ENCODE measurements at places on chromosomes 11 and 22.
A peak's percentile ranks its signal among the peaks of the same experiment; 100 is the strongest.

GRCh38 chr22:22825213-22825593, 62.4 kb upstream of the IGLL5 start:
- DNase-seq, result peak; percentile 50

DNA sequence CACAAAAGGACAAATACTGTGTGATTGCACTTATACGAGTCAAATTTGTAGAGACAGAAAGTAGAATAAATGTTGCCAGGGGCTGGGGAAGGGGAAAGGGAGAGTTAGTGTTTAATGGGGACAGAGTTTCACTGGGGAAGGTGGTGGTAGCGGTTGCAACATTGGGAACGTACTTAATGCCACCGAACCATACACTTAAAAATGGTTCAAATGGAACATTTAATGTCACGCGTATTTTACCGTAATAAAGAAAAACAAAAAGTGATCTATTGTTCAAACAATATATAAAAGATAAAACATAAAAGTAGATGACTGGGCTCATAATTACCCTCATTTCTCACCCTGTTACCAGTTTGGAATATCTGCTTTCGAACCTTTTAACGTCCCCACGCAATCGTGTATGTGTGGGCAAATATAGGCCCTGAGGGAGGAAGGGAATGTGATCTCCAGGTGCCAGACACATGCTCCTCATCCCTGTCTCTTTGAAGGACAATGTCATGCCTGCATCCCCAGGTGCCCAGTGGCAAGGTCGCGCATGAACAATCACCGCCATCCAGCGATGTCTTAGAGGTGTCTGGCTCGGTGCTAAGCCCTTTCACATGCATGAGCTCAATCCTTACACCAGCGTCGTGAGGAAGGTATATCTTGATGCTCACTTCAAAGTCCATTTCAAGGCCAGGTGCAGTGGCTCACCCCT, 35.3 kb downstream of the LIF start:
- no peak for DNase-seq

DNA sequence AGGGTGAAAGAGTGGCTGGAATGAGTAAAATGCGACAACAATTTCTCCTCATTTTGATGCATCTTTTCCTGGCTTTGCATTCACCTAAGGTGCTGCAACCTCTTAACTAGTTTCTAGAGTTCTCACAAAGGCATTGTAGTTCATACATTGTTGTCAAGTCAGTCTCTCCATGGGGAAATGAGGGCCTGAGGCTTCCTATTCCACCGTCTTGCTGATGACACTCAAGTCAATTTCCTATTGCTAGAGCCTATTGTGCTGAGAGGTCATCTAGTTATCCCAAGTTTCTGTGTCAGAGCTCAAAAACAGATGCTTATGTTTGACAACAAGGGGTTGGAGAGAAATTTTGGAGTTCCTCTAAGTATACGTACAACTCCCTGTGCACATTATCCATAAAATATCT, 11.6 kb upstream of the MS4A6A start:
- peak; percentile 36 for DNase-seq

GRCh38 chr11:42410251-42410955, 901.4 kb upstream of the API5 start:
- DNase-seq, result peak; percentile 30

GRCh38 chr11:30876663-30877396, 290.7 kb upstream of the MPPED2 start:
- DNase-seq, result no peak

DNA sequence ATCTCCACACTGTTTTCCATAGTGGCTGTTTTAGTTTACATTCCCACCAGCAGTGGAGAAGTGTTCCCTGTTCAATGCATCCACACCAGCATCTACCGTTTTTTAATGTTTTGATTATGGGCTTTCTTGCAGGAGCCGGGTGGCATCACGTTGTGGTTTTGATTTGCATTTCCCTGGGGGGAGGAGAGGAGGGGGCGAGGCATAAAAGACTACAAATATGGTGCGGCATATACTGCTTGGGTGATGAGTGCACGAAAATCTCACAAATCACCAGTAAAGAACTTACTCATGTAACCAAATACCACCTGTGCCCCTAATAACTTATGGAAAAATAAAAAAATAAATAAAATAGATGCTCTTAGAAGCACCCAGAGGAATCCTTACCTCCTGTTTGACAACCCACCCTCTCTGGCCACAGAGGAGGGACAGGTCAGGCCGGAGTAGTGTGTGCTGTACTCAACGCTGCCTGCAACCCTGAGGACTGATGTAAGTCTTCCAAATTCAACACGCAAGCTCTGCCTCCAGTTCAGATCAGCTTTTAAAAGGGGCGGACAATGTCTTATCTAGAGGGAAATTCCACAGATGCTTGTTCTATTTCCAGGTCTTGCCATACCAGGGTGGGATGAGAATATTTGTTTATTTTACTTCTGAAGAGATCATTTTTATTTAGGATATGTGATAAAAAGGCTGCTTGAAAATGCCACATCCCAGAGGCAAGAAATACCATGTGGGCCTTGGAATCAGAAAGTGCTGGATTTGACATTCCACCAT, 329.6 kb upstream of the B3GAT1 start:
- DNase-seq, result no peak

- DNase-seq, result no peak
These were observed 16.7 kb upstream of the PARVG start for GRCh38 chr22:44164031-44164430.

GRCh38 chr11:87031433-87032170, 6.1 kb upstream of the TMEM135 start:
- no peak for DNase-seq

DNA sequence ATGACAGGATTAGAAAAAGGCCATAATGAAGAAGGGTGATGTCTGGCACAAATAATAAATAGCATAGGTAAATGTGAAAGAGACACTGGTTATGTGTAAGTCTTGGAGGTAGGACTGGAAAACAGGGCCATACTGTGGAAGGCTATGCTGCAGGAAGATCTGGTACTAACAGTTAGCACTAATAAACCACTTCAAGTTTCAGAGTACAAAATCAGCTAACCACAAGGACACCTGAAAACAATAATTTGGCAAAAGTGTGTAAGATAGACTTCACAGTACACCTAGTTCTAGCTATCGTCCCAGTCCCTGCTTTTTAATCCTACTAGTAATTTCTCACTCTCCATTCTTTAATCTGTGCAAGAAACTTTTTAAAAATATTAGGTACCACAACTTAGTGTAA, 44.3 kb downstream of the CWF19L2 start:
- DNase-seq, result no peak

DNA sequence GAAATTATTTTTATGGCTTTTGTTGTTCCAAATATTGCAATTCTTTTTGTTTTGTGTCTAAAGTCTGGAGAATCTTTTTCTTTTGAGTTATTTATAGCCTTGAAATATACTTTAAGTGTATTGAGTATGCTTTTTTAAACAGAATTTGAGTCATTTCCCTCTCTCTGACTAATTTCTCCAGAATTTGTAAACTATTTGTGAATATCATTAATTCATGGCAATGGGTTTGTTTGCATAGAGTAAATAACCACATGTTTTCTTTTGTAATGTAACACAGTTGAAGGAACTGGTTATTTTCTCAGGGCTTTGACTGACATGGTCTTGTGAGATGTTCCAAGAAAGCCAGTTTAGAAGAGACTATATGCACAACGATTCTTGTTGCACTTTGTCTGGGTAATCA, 30.9 kb upstream of the MPEG1 start:
- no peak for DNase-seq

DNA sequence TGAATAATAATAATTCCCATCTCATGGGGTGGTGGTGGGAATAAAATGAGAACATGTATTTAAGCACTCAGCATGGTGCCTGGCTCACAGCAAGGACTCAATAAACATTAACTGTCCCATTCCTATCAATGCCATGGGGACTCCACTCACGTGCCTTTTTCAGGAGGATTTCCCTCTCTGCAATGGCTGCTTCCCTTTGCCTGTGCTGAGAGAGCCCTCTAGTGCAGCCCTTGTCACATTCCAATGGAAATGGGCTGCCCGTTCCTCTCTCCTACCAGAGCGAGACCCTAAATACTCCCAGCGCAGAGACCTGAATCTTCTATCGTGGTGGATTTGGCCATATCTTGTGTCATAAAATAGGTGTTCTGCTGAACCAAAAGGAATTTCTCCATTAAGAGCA, 621.5 kb upstream of the B3GAT1 start:
- DNase-seq, result peak; percentile 15

DNA sequence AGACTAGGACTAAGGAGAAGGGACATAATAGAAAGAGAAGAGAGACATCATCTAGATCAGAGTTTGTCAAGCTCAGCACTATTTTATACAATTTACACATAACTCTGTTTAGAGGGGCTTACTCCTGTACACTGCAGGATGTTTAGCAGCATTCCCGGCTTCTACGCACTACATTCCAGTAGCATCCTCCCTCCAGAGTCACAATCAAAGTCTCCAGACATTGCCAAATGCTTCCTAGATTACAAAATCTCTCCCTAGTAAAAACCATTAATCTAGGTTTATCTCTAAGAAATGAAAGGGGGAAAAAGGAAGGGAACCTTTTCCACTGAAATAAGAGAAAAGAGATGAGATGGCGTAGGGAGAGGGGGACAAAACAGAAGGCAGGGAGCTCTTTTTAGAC, 4.0 kb downstream of the USP28 start:
- DNase-seq, result no peak

DNA sequence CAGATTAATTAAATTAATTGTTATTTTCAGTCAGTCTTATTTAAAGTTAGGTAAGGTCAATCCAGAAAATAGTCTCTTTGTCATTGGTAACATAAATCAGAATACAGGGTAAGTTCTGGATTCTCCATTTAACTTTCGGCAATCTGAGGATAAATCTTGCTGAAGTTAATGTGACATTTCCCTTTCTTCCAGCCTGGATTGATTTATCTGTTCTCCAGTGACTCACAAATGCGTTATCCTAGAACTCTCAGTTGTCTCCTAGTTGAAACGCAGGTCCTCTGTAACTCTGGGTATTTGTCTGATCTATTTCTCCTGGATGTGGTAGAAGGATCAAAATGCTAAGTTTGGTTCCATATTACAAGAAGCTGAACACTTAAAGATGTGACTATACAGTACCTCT, 21.0 kb downstream of the OR51E1 start:
- no peak for DNase-seq

- no peak for DNase-seq
These were observed 9.1 kb downstream of the UCP3 start for GRCh38 chr11:73999581-74000306.

DNA sequence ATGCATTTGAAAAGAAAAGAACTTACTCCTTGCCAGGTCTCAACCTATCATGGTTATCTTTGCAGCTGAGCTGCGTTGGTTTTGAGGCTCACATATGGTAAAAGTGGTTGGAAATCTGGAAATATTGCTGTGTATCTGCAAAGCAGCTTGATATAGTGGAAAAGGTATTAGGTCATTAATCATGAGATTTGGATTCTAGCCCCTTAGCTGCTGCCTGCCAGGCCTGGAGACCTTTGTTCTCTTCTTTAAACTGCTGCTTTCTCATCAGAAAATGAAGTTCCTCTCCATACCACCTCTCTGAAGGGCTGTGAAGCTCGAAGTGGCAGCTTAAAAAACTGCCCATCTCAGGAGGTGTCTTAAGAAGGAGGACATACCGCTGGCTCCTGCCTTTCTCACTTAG, 5.7 kb downstream of the PPARA start:
- DNase-seq, result no peak

DNA sequence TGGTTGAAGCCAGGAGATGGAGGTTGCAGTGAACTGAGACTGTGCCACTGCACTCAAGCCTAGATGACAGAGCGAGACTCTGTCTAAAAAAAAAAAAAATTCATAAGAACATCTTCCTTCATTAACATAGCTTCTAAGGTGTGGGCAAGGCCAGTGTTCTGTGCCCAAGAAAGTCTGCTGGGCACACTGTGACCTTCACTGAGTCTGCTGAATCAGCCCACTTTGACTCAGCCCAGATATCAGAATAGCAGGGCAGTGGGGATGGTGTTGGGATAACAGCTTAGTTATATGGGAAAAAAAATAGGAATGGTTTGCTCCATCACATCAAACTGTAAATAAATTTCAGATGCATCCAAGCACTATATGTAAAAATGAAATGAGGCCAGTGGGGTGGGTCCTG, 32.4 kb upstream of the XBP1 start:
- no peak for DNase-seq

- no peak for DNase-seq
These were observed at the start of gene FOLR1 for GRCh38 chr11:72191961-72192381. Gene FOLR1, plus strand, starts transcription at chr11:72192140. Its CDS starts 34 bp downstream, at chr11:72192174.

DNA sequence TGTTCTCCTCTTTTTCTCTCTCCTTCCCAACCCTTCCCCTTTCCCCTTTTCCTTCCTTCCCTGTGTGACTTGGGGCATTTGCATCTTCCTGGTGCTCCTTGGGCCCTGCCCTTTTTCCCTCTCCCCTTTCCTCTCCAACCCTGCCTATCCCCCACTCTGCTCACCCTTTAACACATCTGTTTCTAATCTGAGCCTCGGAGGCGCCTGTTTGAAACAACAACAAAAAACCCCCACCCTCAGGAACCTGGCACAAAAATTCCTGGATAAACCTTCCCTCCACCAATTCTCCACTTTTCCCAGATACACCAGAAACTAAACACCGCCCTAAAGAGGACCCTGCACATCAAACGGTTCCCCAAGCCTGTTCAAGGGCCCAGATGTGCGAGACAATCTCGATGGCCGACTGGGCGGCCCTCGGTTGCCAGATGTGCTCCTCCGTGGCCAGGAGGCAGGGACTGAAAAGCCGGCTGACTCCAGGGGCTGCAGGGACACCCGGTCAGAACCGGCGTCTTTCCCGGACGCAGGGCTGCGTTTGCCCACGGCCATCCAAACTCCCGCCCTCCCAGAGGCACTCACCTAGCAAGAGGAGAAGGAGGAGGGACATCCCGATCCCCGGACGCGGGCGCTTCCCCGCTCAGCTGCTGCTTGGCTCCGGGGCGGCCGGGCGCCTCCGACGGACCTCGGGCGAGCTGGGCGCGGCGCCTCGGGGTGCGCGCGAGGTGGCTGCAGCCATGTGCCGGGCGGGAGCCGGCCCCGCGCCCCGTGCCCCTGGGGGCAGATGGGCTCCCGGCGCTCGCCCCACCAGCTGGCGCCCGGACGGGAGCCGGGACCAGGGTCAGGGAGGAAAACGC, 486 bp downstream of the CLMP start:
- peak; percentile 18 for DNase-seq

- DNase-seq, result peak; percentile 45
These were observed 3.4 kb downstream of the CCDC188 start for GRCh38 chr22:20147237-20147988.

- DNase-seq, result peak; percentile 55
These were observed 80.6 kb upstream of the CARD18 start for GRCh38 chr11:105220121-105220520.

- no peak for DNase-seq
These were observed 2.9 kb downstream of the MAPK12 start for GRCh38 chr22:50258361-50259292.

GRCh38 chr11:84655712-84656111, 971.4 kb downstream of the DLG2 start:
- no peak for DNase-seq

DNA sequence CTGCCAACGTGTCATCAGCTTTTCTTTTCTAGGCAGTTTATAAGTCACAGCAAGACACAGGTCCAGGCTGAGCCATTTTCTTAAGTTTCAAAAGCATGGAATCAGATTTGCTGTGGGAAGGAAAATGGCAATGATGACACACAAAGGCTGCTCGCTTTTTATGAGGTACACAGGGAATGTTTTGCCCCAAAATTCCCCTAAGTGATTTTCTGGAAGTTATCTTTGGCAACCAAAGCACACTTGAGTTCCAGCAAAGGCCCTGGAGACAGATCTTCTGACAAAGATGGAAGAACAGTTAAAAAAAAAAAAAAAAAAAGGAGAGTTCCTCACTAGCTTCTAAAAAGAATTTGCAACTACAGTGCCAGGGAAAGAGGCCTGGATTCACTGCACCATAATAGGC, 260.8 kb downstream of the LARGE1 start:
- no peak for DNase-seq
